Stimulated activated CD8-positive, alpha-beta memory T cell treated with anti-CD3 and anti-CD28 coated beads, Interleukin-2, amount 100 ng/mL, for 1 hour (primary cell): ENCODE measurements at places on chromosomes 16 and 17.

- DNase-seq = no peak
Observed at GRCh38 chr17:62172492-62173291, 107.6 kb upstream of the MED13 start.

DNA sequence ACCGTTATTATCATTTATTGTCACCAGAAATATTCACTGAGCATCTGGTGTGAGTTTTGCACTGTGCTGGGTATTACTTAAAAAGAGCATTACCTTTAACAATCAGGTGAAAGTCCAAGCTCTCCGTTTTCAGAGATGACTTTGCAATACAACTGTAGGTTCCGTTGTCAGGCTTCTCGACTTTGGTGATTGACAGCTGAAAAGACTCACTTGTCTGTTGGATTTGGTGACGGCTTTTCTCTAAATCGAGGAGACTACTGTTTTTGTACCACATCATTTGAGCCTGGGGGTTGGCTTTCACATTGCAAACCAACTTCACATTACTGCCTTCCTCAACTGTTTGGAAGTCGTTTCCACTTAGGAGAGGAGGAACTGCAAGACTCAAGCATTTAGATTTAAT, 9.1 kb downstream of the TMIGD1 start:
- DNase-seq = no peak

- no peak for DNase-seq
Observed at GRCh38 chr16:57694725-57695679, at the start of gene DRC7. DRC7 (plus strand) TSS chr16:57694806; CDS start chr16:57697950, 3,144 bp downstream.

GRCh38 chr17:75525806-75526554, 483 bp downstream of the LLGL2 start:
- no peak for DNase-seq

GRCh38 chr17:10357768-10358167, 15.0 kb downstream of the MYH13 start:
- DNase-seq = no peak

DNA sequence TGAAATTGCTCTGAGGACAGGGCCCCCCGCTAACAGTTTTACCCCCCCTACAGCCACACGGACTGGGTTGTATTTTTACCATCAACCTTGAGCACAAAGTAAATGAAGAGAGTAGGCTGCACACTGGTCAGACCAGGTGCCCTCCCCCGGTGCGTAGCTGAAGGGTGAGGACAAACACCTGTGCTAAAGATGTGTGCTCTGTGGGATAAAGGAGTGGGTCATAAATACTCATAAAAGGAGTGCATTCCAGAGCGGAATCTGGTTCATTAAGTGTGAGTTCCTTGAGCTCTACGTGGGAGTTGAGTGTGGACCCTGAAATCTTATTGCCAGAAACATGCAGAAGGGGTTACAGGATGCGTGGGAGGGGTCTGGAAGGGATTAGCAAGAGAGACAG, 217.0 kb downstream of the CCDC182 start:
- no peak for DNase-seq

- DNase-seq = no peak
Observed at GRCh38 chr16:72042157-72042660, 12.1 kb upstream of the HP start.

DNA sequence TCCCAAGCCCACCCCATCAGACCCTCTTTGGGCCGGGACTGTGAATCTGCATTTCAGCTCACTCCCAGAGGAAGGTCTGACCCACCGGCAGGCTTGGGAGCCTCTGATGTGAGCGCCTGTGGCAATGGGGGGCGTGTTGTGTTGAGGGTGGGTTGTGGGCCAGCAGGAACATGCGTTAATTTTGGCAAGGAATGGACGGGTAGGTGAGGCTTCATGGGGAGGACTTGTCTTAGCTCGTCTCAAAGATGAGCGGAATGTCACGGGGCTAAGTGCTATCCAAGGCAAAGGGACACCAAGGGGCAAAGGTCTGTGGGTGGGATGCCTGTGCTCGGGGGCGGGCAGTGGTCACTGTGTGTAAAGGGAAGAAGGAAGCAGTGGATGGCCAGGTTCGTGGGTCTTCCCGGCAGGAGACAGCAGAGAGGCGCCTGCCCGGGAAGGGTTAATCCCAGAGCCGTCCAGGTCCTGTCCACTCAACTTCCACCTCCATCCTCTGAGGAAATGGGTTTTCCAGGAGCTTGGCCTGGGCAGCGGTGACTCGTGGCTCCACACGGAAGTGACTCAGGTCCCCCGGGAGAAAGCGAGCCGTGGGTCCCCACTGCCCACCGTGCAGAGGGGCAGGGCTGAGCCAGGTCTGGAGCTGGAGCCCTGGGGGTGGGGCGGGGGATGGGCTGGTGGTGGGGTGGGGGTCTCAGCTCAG, 17.4 kb downstream of the ADGRG1 start:
- no peak for DNase-seq

- no peak for DNase-seq
Observed at GRCh38 chr16:58365623-58366022, 26.6 kb upstream of the GINS3 start.

DNA sequence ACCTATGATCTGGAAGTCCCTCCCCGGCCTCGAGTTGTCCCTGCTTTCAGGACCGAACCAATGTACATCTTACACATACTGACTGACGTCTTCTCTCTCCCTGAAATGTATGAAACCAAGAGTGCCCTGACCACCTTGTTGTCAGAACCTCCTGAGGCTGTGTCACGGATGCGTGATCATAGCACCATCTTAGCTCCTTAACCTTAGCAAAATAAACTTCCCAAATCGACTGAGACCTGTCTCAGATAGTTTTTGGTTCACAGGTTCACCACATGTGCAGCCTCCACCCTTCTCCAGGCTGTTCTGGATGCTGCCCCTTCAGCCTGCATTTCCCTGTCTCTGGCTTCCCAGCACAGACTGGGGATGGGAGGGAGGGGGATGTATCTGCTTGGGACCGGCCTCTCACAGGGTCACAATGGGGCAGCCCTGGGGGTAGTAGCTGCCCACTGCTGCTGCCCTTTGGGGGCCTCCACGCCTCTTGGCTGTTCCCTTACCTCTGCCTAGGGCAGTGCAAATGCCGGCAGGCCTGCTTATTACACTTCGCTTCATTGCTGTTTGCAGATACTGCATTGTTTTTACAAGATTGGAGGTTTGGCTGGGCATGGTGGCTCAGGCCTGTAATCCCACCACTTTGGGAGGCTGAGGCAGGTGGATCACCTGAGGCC, 69.8 kb downstream of the NT5M start:
- DNase-seq = no peak

GRCh38 chr17:52202520-52203080, 44.1 kb upstream of the CA10 start:
- no peak for DNase-seq

DNA sequence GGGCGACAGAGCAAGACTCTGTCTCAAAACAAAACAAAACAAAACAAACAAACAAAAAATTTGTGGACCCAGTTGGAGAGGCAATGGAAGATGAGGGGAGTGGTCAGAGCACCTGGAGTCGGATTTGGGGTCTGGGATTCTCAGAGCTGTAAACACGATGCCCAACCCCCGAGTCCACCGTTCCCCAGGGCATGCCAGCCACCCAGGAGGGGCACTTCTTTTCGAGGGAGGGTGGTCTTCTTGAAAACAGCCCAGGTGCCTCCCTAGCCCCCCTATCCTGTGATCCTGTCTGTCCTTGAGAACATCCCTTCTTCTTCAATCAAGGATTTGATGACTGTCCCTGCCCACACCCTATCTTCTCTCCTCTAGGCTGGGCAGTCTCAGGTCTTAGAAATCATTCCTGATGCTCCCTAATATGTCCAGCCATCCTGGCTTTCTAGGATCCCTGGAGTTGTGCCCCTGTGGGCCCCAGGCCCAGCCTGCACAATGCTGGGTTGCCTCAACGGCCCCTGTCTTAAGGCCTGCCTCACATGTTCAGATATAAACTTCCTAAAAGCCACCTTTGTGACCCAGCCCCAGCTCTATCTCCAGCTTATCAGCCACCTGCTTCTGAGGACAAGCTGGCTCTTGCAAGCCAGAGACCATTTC, 3.1 kb upstream of the SLC13A2 start:
- no peak for DNase-seq

GRCh38 chr17:8791910-8792270, 7.3 kb downstream of the MFSD6L start:
- DNase-seq = no peak

GRCh38 chr17:4789701-4789950, 862 bp downstream of the GLTPD2 start:
- no peak for DNase-seq

- no peak for DNase-seq
Observed at GRCh38 chr17:27256225-27257030, 37.5 kb upstream of the WSB1 start.

DNA sequence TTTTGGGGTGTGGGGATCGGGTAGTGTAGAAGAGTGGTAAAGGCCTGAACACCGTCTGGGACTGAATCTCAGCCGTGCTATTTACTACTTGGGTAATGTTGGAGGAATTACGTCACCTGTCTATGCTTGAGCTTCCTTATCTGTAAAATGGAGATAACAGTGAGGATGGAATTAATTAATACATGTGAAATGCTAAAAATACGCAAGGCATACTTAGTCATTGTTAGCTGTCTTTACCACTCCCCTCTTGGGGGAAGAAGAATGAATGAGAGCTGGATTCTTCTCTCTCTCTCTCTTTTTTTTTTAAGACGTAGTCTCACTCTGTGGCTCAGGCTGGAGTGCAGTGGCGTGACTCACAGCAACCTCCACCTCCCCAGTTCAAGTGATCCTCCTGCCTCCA, 41.1 kb upstream of the TANGO6 start:
- DNase-seq = no peak

DNA sequence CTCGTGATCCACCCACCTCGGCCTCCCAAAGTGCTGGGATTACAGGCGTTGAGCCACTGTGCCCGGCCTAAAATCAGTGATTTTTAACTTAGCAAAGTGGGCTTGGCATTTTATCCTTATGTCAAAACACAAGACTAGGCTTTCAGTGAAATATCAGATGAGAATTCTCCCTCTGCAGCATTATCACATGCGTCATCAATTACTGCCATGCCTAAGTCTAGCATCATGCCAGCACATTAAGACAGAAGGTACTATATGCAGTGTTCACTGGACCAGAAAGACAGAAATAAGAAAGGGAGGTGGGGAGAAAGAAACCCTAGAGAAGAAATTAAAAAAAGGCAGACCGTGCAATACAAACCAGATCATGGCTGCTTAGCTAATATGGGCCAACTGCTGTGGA, 29.8 kb downstream of the GPATCH8 start:
- no peak for DNase-seq

DNA sequence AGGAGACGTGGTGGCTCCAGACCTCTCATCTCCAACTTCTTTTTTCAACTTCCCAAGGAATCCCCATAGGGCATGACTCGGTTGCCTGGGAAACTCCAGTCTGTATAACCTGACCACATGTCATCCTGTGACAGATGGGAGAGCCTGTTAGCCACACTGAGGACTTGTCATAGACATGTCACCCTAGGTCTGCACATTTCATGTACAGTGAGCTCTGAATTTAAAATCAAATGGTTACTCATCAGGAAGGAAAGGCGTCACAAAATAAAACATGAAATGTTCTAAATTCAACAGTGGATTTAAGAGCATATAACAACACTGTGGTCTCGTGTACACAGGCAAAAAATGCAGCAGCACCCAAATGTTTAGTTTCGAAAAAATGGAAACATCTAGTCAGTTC, 22.2 kb upstream of the ADAMTS18 start:
- DNase-seq = no peak
